HCT116 (cell line): ENCODE measurements at places on chromosomes 4 and X. TPM values are rescaled to one million over a fixed set of nuclear protein-coding genes. Genes with fewer than 3 reads are reported as not detected.

PRR32 gene
- total RNA-seq, result not detected

EVC gene
- 0.15 TPM for total RNA-seq

DCAF4L1 gene
- total RNA-seq, result 0.39 TPM

DMP1 gene
- not detected for total RNA-seq

NKX3-2 gene
- 1.4 TPM for total RNA-seq

TRIM75 gene
- total RNA-seq, result not detected

PLK4 gene
- total RNA-seq, result 34.8 TPM

PCDH18 gene
- 0.17 TPM for total RNA-seq

DNA sequence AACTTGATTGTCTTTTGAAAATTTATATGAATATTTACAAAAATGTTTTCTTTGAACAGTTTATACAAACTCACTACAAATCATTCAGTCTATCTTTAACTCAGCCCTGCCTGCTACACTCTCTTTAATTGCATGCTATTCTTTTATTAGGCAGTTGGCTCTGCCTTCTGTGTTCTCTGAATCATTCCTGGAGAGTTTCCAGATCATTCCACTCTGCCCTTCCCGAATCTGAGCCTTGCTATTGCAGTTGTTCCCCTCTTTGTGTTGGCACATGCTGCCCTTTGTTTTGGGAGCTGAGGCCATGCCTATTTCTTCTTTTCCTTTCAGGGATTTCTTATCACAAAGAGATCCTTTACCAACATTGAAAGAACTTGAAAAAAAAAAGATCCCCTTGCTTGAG, 8.7 kb upstream of the TECRL start:
- no peak for DNase-seq

GRCh38 chrX:96480081-96480480, 204.6 kb upstream of the DIAPH2 start:
- DNase-seq, result no peak

GRCh38 chr4:125719987-125720386, 405.2 kb downstream of the FAT4 start:
- peak; percentile 53 for DNase-seq

- DNase-seq, result no peak
Measured at GRCh38 chr4:144463896-144464295, 182.1 kb upstream of the HHIP start.

- no peak for DNase-seq
Measured at GRCh38 chrX:10121787-10122186, 35.0 kb upstream of the CLCN4 start.

DNA sequence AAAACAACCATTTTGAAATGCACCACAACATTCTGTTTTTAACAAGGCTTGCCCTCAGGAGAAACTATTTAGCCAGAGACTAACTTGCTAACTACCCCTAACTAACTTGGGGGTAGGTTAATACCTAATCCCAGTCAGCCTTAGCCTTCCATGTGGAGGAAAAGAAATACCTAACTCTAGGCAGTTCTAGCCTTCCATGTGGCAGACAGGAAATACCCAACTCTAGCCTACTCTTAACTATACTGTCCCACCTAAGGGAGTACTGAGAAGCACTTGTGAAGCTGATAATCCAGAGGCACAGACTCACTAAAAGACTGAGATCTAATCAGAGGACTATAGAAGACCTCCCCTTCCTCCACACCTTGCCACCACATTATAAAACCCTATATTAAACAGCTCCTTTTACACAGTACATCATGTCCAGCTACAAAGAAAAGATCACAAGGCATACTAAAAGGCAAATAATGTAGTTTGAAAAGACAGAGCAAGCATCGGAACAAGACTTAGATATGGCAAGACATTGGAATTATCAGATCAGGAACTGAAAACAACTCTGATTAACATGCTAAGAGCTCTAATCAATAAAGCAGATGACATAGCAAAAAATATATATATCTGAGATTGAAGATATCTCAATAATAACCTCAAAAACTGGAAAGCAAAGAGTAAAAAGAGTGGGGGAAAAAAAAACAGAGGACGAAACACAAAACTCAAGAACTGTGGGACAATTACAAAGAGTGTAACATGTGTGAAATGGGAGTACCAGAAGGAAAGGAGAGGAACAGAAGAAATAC, 52.2 kb downstream of the FRYL start:
- DNase-seq, result no peak

DNA sequence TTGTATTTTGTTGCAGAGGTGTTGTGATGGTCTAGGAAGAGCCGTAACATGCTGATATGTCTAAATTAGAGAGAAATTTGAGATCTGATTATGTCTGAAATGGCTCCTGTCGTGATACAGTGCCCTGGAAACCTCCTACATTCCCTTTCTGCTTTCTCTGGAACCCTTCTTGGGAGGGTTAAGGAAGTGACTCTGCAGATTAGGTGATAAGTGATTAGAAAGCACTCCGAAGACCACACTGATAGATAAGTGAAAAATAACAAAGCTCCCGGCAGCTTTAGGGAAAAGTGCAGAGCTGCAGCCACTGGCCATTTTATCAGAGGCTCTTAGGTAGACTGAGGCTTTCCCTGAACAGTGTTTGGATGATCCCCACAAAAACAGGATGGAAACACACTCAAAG, 110.6 kb downstream of the MGST2 start:
- no peak for DNase-seq

- DNase-seq, result no peak
Measured at GRCh38 chr4:6516281-6516680, 43.9 kb upstream of the PPP2R2C start.

GRCh38 chr4:52051213-52051614, at the start of gene SPATA18:
Gene SPATA18 (plus strand): TSS chr4:52051304. CDS start chr4:52051705, 401 bp downstream.
- no peak for DNase-seq

- DNase-seq, result no peak
Measured at GRCh38 chrX:78237127-78237526, 90.3 kb downstream of the CYSLTR1 start.

DNA sequence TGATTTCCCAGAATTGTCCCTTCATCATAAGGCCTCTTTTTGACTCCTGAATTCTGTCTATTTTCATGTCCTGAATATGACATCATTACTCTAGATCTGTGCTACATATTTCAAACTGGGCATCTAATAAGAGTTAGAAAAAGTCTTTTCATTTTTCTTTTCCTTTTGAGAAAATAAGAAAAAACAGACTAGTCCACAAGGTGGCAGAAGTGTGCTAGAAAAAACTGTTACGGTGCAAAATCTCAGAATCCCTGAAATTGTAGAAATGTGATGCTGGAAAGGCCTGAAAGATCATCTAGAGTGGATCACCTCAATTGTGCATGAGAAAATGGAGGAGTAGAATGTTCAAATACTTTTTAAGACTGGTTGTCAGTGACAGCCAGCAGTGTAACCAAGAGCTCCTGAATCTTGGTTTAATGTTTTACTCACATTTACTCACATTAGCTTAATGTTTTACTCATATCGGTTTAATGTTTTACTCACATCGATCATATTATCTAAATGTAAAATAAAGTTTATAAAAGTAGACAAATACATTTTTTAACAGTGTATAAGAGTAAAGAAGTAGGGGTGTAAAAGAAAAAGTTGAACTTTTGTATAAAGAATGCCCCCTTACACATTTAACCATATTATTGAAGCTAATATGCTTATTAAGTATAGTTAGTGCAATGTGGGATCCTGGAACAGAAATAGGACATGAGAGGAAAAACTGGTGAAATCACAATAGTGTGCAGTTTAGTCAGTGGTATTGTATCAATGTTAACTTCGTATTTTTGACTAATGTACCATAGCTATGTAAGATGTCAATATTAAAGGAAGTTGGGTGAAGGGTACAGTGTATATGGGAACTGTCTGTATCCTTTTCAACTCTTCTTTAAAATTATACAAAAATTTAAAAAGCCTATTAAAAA, 15.2 kb downstream of the ASB11 start:
- DNase-seq, result no peak

DNA sequence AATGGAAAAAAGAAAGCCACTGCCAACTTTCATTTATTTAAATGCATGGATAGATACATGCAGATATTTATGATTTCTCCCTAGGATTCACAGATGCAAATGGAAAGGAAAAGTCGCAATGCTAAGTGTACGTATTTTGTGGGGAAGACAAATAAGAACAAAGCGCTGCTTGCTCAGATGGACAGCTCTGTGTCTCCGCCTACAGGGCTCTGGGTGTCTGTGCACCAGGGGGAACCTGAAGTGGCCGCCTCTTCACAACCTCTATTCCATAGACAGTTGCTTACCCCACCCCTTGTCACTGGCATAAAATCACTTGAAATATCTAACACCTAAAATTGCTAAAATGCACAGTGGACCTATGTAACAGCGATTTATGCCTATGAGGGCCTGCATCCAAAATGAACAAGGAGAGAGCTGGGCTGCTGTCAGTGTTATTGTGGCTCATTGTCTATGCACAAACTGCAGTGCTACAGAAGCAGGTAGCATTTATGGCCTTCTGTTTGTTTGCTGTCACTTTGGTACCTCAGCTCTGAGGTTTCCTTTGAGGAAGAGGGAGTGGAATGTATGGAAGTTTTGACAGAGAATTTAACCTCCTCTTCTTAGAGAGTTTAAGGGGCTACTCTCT, 58.6 kb upstream of the PAGE1 start:
- peak; percentile 10 for DNase-seq

DNA sequence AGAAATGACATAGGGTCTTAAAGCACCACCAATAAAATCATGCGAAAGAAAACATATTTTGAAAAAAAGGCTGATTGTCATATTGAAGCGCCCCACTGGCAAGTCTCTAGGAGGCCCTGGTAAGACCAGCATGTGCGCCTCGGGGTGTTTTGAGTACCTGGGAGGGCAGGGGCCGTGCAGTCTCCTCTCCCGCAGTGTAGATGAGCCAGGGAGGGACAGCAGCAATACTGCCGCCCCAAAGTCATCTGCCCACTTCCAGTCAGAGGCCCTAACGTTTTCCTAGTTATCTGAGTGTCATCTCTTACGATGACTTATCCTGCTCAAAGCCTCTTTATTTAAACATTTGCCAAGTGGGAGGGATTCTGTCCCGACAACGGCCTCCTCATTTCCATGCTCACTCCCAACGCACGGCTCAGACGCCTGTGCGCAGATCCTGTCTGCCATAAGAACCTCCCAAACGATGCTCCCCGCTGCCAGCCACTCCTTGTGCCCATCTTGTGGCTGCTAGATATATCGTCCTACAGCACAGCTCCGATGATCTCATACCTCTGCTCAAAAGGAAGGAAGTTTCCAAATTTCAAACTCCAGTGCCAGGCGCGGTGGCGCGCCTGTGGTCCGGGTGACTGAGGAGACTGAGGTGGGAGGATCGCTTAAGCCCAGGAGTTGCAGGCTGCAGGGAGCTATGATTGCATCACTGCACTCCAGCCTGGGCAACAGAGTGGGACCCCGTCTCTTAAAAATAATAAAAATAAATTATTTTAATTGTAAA, 17.2 kb upstream of the SCRG1 start:
- no peak for DNase-seq

DNA sequence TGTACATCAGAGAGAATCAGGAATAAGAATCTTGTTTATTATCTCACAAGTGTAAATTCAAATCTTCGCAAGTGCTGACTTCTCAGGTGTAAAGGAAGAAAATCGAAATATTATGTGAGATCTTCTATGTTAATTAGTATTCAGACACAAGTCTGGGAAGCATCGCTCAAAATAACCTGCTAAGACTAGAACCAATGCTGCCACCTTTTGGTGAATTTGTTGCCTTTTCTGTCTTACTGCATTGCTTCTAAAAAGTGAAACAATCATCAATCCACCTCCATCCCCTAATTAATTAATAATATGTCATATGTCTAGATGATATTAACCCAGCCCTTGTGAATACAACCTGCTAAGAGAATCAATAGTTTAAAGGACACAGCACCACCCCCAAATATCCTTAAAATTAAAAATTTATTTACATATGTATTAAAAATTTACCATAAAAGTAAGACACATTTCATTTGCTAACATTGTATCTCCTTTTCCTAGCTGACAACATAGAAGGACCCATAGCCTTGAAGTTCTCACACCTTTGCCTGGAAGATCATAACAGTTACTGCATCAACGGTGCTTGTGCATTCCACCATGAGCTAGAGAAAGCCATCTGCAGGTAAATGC, 3.5 kb downstream of the EPGN start:
- DNase-seq, result peak; percentile 62

DNA sequence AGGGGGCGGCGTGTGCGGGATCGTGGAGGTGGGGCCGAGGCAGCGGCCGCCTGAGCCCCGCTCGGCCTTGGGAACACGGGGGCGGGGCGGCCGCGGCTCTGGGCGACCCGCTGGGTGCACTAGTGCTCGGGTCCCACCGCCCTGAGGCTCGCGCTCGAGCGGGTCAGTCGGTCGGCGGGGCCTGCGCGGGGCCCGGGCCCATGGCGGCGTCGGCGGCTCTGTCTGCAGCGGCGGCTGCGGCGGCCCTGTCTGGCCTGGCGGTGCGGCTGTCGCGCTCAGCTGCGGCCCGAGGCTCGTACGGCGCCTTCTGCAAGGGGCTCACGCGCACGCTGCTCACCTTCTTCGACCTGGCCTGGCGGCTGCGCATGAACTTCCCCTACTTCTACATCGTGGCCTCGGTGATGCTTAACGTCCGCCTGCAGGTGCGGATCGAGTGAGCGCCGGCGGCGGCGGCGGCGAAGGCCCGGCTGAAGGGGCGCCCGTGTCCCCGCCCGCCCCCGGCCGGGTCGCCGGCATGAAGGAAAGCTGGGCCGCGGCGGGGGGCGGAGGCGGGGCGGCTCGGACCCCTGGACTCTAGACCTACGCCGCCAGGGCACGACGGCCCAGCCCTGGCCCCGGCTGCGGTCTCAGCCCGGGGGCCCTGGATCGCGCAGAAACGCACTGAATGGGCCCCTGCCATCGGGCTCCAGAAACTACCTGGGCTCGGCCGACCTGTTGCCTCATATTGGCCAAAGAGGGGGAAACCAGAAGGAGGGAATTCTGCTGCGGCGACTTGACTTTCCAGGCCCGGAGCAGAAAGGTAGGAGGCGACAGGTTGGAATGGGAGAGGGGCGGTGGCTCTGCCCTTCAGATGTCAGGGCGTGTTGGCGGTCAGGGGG, at the start of gene SMIM10L2A:
Gene SMIM10L2A (plus strand): TSS at position 13 of the 878 bp plus-strand sequence. CDS start 188 bp downstream, at position 201.
- no peak for DNase-seq

- DNase-seq, result peak; percentile 16
Measured at GRCh38 chr4:154049457-154050181, 260.7 kb upstream of the SFRP2 start.

DNA sequence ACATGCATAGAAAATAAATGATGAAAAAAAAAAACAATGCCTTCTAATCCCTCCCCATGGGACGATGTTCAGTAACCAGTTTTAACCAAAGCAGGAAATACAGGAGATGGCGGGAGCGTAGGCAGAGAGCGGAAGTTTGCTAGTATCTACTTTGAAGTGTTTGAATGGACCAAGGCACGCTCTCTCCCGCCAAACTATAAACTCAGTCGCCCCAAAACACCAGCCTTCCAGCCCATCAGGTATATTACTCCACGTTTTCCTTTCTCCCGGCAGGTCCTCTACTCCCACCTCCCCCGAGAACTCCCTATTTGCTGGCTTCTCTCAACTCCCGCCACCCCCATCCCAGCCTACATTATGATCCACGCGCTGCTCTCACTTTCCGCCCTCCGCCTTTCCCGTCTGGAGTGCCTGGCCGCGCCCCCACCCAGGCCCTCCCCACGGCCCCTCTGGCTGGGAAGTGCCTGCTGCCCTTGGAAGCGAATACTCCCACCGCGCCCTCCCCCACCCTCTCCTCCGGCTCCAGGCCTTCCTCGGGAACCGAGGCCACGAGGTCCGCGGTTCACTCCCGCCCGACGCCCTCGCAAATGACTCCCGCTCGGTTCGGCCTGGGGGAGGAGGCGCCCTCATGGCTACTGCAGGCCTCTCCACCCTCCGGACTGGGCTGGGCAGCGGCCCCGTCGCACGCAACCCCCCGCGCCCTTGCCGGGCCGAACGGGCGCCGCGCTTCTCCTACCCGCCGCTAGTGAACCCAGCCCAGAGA, 723 bp downstream of the DHX15 start:
- peak; percentile 26 for DNase-seq
